ENCODE measurements at places on chromosomes 1 and 21.
A peak's percentile ranks its signal among the peaks of the same experiment; 100 is the strongest.

- DNase-seq, result no peak
Observed at GRCh38 chr1:87683196-87683956, 354.7 kb downstream of the LMO4 start.

- no peak for DNase-seq
Observed at GRCh38 chr1:37647281-37647680, 12.6 kb upstream of the RSPO1 start.

DNA sequence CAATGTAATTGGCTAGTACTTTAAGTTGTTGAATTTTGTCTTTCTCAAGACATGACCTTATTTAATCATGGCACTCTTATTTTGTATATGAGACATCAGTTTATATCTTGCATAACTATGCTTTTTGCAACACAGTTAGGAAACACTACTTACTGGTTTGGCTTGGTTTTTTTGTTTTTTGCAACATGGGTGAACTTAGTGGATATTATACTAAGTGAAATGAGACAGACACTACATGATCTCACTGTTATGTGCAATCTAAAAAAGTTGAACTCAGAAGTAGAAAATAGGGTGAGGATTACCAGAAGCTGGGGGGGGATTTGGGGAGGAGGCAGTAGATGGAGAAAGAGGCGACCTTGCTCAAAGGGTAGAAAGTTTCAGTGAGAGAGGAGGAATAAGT lies 132.1 kb downstream of the PLA2G4A start:
- DNase-seq, result no peak

GRCh38 chr1:215636258-215636965 lies 69.3 kb downstream of the KCTD3 start:
- DNase-seq, result no peak

DNA sequence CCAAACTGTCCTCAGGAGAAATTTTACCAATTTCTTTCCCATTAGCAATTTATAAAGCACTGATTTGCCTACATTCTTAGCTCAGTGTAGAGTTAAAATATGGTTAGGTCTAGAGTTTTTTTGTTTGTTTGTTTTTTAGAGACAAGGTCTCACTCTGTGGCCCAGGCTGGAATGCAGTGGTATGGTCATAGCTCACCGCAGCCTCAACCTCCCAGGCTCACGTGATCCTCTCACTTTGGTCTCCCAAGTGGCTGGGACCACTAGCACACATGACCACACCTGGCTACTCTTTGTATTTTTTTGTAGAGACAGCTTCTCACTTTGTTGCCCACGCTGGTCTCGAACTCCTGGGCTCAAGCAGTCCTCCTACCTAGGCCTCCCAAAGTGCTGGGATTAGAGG lies 10.6 kb upstream of the RALGPS2 start:
- DNase-seq, result no peak

GRCh38 chr1:71921204-71921603 lies 361.1 kb downstream of the NEGR1 start:
- no peak for DNase-seq

GRCh38 chr1:229553621-229554130 lies 4.8 kb downstream of the ABCB10 start:
- no peak for DNase-seq

DNA sequence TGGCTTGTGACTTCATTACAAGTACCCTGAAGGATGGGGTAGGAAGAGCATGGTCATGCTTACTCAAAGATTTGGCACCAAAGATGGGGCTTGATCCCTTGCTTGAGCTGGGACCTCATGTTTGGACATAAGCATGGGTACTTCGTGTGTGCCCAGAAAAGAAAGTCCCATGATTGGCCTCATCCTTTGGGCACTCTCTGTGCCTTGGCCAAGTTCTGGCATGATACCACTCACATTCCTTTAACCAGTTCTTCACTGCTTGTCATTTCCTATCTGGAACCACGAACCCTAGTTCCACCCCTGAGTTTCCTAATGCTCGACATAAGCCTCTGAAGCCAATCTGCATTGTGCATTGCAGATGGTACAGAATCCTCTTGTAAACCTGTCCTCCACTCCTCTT lies 107.0 kb downstream of the NAV1 start:
- no peak for DNase-seq

DNA sequence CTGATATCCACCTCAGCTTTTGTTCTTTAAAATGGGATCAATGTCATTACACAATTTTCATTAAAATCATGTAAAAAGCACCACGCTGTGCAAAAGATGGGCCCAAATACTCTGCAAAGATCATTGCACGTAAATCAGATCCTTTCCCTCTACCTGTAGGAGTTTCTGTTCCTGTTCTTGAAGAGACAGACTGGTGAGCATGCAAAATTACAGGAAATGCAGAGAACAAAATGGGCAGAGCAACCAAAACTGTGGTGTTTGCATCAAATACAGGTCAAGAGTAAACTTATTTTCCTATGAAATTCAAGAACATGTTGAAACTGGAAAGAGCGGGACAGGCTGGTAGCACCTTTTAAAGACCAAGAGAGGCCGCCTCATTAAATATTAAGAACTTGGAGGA lies 294.9 kb upstream of the ADGRL2 start:
- no peak for DNase-seq

DNA sequence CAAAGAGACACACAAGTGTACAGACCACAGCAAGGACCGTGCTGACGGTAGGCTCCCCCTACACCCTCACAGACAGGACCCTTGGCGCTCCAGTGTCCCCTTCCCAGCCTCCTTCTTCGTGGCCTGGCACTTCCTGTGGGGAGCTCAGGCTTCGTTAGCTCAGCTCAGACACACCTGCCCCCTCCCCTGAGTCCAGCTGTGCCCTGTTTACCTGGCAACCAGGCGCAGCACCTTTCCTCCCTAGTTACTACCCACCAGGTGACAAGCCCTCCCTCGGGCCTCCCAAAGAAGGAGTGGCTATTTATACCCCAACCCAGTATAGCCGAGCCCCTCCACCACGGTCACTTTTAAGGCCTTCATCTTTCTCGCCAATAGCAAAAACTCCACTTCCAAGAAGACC lies 4.7 kb downstream of the CELF3 start:
- DNase-seq, result no peak

DNA sequence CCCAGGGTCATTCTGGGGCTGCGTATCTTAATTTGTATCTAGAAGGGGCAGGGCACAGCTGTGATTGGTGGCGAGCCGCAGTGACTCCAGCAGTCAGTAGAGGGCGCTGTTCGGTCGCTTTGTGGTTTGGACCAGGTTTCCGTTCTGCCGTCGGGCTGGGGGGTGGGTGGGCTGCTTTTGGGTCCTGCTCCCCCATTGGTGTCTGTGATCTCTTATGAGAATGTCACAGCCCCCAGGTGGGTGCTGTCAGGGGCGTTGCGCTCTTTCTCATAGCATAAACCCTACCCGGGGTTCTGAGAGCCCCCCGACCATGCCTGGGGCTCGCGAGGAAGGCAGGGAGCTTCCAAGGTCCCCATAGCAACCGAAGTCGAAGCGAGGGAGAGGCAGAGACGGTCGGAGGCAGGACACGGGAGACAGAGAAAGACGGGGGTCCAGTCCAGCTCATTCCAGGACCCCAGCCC lies 5.4 kb downstream of the TFF3 start:
- peak; percentile 10 for DNase-seq

DNA sequence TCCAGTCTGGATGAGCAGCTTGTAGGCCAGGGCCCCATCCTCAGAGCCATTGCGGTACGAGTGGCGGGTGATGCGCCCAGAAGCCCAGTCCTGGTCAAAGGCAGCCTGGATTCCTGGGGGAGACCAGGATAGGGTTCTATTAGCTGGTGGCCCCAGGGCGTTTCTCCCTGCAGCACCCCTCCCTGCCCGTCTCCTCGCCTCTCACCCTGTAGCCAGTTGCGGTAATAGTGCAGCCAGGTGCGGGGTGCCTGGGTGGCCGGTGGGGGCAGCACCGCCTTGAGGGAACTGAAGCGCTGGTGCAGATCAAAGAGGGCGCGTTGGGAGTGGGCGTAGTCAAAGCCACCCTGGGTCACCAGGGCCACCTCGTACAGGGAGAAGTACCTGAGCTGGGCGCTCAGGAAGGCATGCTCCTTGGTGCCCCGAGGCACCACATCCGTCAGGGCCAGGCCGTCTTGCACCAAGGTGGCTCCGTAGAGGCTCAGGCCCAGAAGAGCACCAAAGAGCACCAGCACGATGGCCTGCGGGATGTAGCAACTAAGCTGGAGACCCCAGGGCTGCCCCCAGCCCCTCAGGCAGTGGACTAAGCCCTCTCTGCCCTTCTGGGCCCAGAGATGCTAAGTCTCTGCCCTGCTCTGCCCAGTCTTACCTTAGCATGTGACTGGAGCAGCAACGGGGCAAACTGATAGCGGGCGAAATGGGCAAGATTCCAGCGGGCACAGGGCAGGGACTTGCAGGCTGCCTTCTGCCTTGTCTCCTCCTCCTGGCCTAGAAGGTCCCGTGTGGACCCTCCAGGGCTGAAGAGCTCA lies 15.7 kb downstream of the PTCH2 start:
- DNase-seq, result no peak

- no peak for DNase-seq
Observed at GRCh38 chr1:230972855-230973271, 5.8 kb downstream of the TTC13 start.

DNA sequence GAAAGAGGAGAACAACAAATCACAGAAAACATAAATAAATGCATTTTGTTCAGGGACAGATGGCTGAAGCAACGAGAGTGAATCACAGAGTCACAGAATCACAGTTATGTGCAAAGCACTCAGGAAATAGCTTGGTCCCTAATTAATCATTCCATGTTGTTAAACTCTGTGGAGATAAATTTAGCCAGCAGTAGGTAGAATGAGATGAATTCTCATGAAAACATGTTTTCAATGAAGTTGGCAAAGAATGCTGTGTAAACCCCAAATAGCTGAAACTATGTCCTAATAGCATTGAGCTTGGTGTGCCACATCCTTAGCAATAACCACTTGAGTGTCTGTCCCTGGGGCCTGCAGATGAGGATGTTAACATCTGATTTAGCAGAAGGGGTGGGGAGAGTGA lies 20.4 kb downstream of the LEPR start:
- DNase-seq, result no peak

- DNase-seq, result no peak
Observed at GRCh38 chr1:154221278-154222001, 685 bp downstream of the UBAP2L start.

- DNase-seq, result no peak
Observed at GRCh38 chr21:44755227-44755626, 43.9 kb upstream of the TSPEAR start.

GRCh38 chr1:67214420-67215174 lies 48.3 kb downstream of the IL23R start:
- DNase-seq, result peak; percentile 86

- no peak for DNase-seq
Observed at GRCh38 chr1:237011432-237011831, 7.2 kb upstream of the MT1HL1 start.

GRCh38 chr1:101025283-101025656 lies 314 bp downstream of the DPH5 start:
- DNase-seq, result no peak

DNA sequence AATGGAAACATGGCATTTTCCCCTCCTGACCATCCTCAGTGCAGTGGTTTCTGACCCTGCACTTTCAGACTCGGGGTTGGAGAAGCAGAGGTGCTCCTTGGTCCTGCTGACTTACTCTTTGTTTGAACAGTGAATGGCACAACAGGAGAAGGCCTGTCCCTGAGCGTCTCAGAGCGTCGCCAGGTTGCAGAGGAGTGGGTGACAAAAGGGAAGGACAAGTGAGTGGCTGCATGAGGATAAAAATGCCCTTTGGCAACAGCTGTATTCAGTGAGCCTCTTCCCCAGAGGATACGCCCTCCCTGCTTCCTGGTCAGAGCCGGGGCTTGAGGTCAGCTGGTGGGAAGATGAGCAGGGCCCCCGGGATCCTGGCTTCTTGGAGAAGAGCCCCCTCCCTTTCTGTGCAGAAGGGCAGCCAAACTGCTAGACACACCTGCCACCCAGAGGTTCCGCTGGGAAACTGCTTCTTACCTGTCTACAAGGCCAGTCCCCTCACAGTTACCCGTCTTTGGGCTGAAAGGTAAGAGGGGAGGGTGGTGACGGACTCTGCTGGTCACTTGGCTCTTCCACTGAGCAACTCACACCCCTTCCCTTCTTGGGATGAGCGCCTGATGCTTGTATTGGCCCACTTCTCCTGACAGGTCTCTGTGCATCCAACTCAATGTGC lies 16.6 kb downstream of the NPL start:
- no peak for DNase-seq

- DNase-seq, result peak; percentile 80
Observed at GRCh38 chr1:65407877-65408276, 12.6 kb upstream of the LEPR start.

GRCh38 chr1:171188388-171189266 lies 3.5 kb downstream of the FMO2 start:
- DNase-seq, result peak; percentile 15

DNA sequence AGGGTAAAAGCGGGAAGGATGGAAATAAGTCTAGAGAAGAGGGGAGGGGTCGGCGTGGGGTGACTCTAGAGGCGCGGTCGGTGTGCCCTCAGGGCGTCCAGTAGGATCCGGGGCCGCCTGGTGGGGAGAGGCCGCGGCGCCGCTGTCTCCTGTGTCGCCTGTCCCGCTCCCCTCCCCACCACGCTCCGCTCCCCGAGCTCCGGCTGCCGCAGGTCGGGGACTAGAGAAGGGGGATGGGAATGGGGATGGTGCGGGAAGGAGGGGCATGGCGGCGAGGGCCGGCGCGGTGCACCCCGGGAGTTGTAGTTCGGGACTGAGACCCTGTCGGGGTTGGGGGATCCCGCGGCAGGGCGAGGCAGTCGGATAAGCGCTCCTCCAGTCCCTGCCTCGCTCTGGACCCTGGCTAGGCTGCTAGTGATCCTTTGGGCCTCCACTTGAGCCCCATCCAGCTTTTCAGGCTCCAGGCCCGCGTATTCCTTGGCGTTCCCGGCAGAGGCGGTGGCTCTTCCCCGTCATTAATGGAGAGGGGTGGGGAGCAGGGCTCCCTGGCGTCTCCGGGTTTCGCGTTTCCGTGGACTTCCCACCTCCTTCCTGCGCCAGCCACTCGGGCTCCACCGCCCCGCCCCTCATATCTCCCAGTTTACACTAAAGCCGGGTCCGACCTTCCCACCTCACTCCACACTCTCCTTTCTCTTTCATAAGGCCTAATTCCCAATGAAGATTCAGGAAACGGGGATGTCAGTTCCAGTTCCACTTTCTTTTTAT lies at the start of gene ENTREP3:
ENTREP3 (minus strand) TSS at position 241 of the 765 bp plus-strand sequence. CDS start 606 bp downstream, outside the sequence.
- peak; percentile 26 for DNase-seq

GRCh38 chr1:23394684-23395083 lies 25.0 kb upstream of the ZNF436 start:
- DNase-seq, result no peak
